ENCODE measurements at places on chromosomes 4 and X. TPM values are rescaled to one million over a fixed set of nuclear protein-coding genes. Genes with fewer than 3 reads are reported as not detected.

DNA sequence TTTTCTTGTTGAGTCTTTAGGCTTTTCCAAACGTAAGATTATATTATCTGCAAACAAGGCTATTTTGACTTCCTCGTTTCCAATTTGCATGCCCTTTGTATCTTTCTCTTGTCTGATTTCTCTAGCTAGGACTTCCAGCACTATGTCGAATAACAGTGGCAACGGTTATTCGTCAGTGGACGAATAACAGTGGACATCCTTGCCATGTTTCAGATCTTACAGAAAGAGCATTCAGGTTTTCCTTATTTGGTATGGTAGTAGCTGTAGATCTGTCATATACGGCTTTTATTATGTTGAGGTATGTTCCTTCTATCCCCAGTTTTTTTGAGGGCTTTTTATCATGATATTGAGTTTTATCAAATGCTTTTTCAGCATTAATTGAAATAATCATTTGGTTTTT is 634.6 kb upstream of the ADGRL3 start:
- DNase-seq = no peak

The BMPR1B gene
- 1.8 TPM for total RNA-seq

GRCh38 chr4:14233126-14233525 is 605.6 kb upstream of the BOD1L1 start:
- no peak for DNase-seq

- DNase-seq = no peak
Observed at GRCh38 chrX:63746715-63747114, 38.3 kb downstream of the ARHGEF9 start.

The TENM3 gene
- total RNA-seq = 46.7 TPM

The NAT8L gene
- total RNA-seq = 0.28 TPM

- no peak for DNase-seq
Observed at GRCh38 chr4:183499801-183500200, 5.1 kb upstream of the ING2 start.

DNA sequence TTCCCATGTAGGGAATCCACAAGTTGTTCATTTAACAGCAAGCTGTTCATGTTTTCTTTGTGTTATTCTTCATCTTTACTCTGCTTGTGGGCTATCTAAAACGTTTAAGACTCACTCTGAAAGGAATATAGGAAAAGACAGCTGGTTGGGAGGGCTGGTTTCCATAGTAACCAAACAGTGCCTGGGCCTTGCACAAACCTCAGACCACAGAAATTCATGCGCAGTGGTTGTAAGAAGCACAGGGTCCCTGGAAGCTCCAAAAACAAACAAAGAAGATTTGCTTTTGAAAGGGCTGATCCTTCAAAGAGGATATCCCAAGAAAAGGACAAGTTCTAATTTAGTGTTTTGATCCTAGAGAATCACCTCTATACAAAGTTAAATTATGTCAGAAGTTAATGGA is 7.8 kb downstream of the SERTM2 start:
- DNase-seq = no peak

- no peak for DNase-seq
Observed at GRCh38 chrX:40694802-40695201, 40.5 kb downstream of the MED14 start.

The GPR119 gene
- total RNA-seq = not detected

The CACNA1F gene
- total RNA-seq = not detected

DNA sequence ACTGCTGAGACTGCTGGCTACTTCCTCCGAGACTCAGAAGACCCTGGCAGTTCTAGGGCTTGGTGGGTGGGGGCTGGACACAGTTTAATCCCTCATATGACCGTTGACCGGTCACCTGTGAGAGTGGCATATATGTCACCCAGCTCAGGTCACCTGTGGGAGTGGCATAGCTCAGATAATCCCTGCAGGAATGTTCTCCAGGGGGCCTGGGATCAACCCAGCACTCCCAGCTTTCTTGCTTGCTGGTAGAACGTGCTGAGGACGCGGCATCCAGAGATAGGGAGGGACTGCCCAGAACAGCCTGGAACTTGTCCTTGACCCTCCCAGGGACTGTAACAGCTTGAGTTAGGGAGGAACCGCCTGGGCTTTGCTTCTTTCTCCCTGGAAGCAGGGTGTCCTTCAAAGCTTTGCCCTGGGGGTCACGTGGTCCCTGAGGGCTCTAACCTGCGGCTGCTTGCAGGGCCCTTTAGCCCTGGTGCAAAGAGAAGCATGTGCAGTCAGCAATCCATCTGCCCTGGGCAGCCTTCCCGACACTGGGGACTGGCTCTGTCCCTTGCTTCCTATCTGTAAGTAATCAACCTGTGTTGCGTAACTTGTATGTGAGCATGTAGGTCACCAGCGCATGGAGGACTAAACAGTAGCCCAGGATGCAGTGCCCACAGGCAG is 55.3 kb downstream of the ZFYVE28 start:
- DNase-seq = peak; percentile 36

The ARHGAP36 gene
- not detected for total RNA-seq

- DNase-seq = no peak
Observed at GRCh38 chr4:39814403-39815185, 116.7 kb downstream of the UBE2K start.

The SCML2 gene
- 2.1 TPM for total RNA-seq

DNA sequence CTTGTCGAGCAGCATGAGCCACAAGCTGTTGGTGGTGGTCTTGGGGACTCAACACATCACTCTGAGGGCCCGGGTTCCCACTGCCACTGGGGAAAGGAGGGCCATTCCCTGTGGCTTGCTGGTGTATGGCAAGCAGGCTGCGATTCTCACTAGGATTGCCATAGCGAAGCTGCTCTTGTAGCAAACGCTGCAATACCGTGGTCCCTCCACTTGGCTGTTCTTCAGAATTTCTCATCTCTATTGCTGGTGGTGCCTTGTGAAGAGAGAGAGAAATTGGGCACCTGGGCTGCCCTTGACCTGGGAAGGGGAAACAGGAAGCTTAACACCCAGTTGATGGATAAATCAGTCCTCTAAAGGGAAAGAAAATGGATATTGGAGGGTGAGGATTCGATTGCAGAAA is 17.7 kb downstream of the AMOT start:
- DNase-seq = no peak

DNA sequence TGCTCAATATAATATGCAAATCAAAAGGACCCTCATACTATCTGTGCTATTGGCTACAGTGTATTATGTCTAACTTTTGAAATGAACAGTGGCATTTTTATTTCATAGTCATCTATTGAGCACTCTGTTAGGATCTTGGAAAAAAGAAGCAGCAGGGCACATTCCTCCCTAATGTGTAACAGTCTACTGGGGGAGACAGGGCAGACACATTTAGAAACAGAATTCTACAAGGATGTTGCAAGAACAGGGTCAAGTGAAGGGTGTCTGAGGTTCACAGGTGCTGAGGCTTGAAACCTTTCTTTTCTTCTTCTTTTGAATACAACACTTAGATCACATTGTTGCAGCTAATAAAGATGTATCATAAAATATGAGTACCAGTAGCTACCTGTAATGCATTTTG is 129.7 kb upstream of the SLC4A4 start:
- DNase-seq = no peak

DNA sequence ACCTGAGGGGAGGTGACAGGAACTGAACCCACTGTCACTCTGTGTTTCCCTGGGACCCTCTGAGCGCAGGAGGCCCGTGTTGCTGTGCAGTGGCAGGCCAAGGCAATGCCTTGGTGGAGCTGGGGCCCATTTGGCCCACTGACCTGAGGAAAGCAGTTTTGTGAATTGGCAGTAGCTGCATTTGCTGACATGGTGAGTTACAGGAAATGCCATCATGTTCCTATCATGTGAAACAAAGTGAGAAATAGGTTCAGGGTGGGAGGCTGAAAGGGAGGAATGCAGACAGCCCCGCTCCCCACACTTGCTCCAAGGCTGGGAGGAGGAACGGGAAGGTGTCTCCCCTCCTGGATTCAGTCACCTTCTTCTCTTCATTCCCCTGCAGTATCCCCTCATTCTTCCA is 146.1 kb downstream of the PTTG2 start:
- no peak for DNase-seq

GRCh38 chr4:154686838-154687237 is 57.0 kb upstream of the LRAT start:
- no peak for DNase-seq

DNA sequence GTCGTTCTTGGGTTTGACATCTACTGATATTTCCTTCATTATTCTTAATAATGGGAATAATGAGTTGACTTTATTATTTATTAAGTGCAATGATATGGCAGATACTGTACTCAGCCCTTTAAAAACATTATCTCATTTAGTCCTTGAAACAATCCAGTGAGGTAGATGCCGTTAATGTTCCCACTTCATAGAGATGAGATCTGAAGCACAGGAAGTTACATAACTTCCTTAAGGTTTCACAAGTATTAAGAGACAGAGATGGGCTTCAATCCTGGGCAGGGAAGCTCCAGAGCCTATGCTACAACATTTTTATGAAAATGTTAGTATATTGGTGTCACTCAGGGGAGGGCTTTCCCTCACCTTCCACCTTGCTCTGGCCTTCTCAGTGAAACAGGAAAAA is 9.7 kb upstream of the KLHL13 start:
- DNase-seq = no peak

DNA sequence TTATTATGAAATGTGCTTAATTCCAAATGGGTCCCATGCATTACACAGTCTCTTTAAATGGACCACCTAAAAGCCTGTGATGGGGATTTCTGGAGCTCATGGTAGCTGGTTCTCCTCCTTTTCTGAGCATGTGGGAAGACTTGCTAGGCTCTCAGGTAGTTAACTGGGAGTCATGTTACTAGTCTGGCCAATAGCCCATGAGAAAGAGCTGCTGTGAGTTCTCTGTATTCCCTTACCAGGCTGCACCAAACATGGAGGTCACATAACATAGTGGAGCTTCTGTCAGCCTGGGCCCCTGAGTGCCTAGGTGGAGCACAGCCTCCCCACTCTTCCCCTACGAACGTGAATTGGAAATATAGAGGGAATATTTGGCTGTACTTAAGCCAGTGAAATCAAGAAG is 198.4 kb downstream of the MAML3 start:
- no peak for DNase-seq

The SPANXC gene
- total RNA-seq = not detected

GRCh38 chr4:8637456-8637984 is 45.0 kb downstream of the CPZ start:
- peak; percentile 49 for DNase-seq

The GNRHR gene
- total RNA-seq = not detected

DNA sequence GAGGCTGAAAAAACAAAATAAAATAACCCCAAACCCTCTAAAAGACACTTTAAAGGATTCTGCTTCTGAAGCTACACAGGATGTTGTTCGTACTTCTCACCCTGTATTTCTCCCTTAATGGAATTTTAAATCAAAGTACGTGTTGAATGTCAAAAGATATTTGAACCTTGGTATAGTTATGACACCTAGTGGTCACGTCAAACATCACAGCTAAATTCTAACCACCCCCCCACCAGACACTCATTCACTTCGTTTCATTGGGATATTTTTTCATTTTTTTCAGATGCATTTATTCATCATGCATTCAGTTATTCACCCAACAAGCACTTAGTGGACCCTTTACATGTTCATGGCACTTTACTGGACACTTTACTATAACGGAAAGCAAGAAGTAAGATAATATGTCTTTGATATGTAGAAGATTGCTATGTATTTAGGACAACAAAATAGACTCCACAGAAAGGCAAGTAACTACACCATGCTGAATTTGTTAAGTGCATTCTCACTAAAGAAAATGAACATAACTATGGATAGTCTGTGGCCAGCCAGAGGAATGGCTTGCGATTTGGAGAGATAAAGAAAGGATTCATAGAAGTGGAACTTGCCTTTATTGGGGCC is 62.5 kb upstream of the GPR174 start:
- no peak for DNase-seq

- DNase-seq = no peak
Observed at GRCh38 chr4:110088670-110089069, 109.7 kb downstream of the ELOVL6 start.

GRCh38 chrX:49003696-49004095 is 1.6 kb upstream of the GRIPAP1 start:
- no peak for DNase-seq

- no peak for DNase-seq
Observed at GRCh38 chr4:181007751-181008150, 1235.5 kb upstream of the TENM3 start.

The SLC6A8 gene
- total RNA-seq = 33.4 TPM

DNA sequence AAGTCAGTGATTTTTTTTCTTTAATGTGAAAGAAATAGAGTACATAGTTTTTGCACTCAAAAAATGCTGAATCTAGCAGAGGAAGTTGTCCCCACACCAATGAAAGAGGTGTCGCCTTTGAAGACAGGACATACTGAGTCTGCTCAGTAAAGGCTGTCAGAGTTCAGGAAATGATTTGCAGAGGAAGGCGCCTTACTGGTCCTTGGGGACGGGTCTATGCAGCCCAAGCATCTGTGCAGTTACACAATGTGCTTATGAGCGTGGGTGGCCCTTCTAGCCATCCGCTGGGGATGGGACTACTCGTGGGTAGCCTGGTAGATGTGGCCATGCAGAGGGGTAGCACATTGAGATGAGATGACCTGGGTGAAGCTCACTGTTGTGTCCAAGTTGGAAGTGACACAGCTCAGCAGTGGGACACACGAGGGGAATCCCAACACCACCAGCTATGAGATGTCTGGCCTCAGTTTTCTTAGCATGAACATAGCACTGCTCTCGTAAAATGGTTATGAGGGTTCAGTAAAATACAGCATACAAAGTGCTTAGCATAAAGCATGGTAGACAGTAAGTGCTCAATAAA is 116.5 kb upstream of the RBPJ start:
- DNase-seq = no peak

DNA sequence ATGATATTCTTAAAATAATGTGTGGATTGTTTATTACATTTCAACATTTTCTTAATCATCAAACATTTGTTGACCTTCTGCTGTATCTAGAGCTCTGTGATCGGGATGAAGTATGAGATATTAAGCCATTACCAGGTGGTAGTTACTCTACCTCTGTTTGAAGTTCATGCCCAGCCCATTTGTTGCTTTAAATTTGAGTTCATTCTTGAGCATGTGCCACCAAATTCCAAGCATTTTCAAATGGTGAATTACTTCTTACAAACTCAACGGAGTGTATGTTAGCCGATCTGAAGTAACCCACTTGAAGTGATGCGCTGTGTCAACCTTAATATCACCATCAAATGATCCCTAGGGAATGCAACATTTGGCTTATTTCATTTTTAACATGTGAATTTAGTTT is 7.3 kb upstream of the DTHD1 start:
- no peak for DNase-seq

DNA sequence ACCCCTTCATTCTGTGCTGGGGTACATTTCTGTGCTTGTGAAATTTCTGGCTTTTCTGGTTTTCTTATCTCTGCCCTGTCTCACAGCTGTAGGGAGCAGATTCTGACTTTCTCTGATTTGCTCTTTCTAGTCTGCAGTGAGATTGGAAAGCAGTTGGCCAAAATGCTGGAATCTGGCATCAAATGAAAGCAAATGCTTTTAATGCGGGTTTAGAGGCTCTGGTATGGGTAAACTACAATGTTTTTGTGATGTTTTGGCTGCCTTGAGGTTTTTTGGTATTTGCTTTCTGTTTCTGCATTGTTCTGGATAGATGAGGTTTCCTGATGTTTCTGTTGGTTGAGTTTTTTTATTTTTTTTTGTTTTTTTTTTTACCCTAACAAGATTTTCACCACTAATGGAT is 23.8 kb downstream of the SMIM20 start:
- DNase-seq = no peak

Data from sigmoid colon (tissue), 7 donors.